ENCODE measurements at places on chromosomes 16 and 17.

GRCh38 chr17:20800146-20800545 lies 220.6 kb downstream of the CDRT15L2 start:
- DNase-seq = no peak

GRCh38 chr17:62614142-62614541 lies 13.3 kb upstream of the MRC2 start:
- no peak for DNase-seq

GRCh38 chr16:89531821-89532526 lies 23.8 kb downstream of the SPG7 start:
- DNase-seq = no peak

- no peak for DNase-seq
These were observed 211.6 kb upstream of the FOXF1 start for GRCh38 chr16:86298758-86299134.

DNA sequence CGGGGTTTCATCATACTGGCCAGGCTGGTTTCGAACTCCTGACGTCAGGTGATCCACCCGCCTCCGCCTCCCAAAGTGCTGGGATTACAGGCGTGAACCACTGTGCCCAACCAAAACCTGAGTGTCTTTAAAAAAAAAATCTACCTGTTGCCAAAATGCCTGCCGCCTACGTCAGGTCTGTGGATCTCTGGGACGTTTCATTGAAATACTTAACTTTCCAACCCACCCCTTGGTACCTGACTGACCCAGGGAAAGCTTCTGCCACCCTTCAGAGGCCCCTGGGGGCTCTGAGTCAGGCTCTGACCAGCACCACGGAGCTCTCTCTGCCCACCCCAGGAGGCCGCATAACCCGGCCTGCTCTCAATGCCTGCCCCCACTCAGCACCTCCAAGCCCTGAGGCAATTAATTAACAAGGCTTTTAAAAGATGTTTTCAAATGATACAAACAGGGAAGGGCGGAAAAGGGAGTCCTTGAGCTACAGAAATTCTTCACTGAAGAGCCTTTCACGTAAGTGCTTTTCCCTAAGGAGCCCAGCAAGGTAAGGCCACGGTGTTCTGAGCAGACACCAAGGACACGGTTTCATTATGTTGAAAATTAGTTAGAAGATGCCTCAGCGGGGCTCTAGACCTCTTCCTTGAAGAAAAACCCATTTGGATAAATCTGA lies 29.3 kb upstream of the GSG1L start:
- DNase-seq = no peak

DNA sequence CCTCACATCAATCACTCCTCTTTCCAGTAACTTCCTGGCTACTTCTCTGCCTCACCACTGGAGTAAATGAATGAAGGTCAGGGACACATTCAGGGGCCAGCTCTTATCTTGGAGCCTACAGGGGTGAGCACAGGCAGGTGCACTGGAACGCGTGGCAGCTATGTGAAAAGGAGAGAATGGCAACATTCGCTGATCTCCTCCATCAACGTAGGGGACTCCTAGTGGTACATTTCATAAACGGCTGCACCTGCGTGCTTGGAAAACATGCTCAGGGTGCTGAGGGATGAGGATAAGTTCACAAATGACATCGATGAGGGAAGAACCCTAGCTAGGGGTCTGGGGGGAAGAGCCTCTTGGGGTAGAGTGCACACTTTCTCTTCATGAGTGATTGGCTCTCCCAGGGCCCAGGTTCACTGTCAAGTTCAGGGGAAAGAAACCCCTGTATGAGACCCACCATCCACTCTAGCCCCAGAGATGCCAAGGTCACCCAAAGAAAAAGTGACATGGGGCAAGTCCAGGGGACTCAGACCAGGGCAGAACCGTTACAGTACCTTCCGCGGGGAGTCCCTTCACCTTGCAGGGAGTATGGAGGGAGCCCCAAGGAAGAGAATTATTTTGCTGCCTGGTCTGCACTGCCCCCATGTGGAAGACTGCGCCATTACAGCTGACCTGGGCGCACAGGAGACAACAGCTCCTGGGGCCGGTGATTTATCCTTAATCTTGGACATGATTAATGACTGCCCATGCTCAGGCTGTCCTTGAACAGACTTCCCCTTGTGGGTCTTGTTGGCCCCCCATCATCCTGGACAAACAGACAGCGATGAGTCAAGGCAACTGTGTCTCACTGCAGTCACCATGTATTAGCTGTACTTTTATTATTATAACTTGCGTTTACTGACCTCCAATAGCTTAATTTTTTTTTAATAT lies 30.1 kb downstream of the VAC14 start:
- no peak for DNase-seq

DNA sequence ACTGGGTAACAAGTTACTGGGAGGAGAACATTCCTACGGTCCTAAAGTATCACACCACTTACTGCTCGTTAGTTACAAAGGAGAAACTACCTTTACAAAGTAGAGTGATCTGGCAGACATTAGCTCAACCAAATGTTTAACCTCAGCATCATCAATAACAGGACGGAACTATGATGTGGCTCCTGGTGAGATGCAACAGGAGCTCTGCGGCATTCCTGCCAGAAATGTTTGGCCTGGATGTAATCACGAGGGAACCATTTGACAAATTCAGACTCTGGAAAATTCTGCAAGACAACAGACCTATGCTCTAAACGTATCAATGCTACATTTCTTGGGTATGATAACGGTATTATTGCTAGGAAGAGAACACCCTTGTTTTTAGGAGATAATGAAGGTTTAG lies 80.4 kb downstream of the MRM3 start:
- no peak for DNase-seq

DNA sequence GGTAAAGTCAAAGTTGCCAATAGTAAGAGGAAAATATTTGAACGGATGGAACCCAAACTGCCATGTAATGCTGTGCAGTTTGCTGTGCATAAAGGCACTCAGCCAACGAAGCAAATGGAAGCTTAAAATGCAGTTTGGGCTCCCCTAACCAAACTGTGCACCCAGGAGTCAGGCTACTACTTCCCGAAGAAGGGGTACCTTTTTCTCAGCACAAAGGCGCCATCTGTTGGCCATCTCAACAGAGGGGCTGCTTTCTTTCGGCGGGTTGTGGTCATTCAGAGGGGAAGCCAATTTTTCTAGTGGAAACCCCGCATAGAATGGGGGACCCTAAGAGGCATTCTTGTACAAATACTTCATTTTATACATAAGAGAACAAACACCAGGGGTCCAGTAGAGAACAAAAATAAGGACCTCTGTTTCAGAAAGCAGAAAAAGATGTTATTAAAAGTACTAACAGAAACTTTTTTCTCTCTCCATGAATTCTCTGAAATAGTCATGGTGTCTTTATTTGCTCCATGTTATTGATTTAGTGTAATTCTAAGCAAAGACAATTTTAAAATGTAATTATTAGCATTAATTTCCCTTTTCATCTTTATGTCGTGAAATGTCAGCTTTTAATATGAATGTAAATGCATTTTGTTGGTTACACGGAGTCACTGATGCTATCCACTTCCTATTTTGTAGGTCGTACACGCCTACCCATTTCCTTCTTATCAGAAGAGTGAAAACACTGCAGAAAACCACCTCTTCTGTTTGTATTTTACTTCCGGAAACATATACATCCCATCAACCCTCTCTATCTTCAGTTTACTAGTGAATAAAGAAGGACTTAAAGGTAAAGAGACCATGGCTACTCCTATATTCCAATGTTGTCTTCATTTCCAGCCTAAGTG lies 453.3 kb downstream of the KCNJ2 start:
- DNase-seq = peak; percentile 56

GRCh38 chr17:76240461-76241203 lies at the start of gene RNF157:
TSS of gene RNF157 (minus strand) at chr17:76240493. CDS start at chr17:76240240, 253 bp downstream.
- peak; percentile 43 for DNase-seq

GRCh38 chr16:57534337-57534880 lies 2.0 kb downstream of the CCDC102A start:
- no peak for DNase-seq

DNA sequence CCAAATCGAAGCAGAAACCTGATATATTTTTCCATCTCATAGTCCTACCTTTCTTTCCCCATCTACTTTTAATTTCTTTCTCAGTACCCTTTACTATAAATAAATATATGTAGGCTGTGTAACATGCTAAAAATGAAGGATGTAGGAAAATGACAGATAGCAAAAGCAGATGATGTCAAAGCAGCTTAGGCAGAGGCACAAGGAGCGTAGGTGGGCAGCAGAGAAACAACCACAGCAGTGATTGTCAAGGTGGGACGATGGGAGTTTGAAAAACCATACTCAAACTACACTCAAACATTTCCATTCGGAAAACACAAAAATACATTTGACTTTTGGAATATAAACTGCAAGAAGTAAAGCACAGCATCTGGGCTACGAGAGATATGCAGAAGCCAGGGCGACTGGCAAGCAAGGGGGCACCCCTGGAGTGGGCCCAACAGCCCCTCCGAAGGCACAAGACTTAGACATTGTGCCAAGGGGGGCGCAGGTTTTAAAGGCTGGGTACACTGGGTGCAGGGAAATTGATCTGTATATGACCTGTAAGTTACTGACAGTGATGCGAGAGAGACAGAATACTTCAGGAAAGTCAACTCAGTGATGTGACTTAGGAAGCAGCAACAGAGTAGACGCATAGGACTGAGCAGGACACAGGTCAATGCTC lies 31.1 kb downstream of the SNN start:
- no peak for DNase-seq

- DNase-seq = no peak
These were observed 8.5 kb upstream of the NPIPB2 start for GRCh38 chr16:11950388-11950787.

DNA sequence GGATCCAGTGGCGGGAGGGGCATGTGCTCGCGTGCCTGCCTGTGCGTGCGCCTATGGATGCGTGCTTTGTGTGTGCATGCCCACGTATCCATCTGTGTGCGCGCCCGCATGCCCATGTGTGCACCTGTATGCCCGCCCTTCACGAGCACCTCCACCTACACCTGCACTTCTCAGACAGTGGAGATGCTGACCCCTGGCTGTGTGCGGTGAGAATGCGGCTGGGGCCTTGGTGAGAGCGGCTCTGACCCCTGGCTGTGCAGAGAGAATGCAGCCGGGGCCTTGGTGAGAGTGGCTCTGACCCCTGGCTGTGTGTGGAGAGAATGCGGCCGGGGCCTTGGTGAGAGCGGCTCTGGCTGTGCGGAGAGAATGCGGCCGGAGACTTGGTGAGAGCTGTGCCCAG lies 33.9 kb downstream of the AXIN1 start:
- no peak for DNase-seq

GRCh38 chr16:56300891-56301850 lies 109.9 kb downstream of the GNAO1 start:
- DNase-seq = peak; percentile 75

DNA sequence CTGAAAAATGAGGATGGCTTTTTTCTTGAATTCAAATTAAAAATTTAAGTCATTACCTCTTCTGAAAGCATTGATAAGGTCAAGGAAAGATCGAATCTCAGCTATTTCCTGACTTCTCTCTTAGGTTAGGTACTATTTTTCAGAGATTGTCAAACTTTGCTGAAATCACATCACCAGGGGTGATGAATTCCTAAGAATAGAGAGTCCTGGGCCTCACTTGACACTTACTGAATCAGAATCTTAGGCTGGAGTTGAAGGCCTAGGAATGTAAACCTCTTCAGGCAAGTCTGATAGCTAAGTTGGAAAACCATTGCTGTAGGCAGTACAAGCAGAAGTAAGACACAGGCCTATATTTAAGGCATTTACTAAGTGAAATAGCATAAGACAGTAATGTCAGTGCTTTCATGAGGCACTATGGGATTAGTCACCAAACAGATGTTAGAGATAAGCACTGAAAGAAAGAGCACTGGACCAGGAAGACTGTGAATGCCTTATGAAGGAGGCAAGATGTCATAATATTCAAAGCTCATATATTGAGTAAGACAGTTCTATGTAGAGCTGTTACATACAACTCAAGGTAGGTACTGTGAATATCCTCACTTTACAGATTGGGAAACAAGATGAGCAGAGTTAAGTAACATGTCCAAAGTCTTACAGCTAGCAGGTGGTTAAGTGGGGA lies 21.5 kb downstream of the DCAF7 start:
- DNase-seq = no peak

- DNase-seq = no peak
These were observed 46.5 kb downstream of the SSH2 start for GRCh38 chr17:29883497-29883896.

GRCh38 chr17:16465861-16466338 lies 26.1 kb downstream of the LRRC75A start:
- DNase-seq = no peak

- DNase-seq = no peak
These were observed 30.7 kb upstream of the RPTOR start for GRCh38 chr17:80513892-80514291.

Data from amygdala (tissue), 56 donors.